Activated CD4-positive, alpha-beta T cell treated with anti-CD3 and anti-CD28 coated beads, Interleukin-2, amount 50 U/mL, for 24 hours (primary cell): ENCODE measurements at places on chromosomes 11 and 22.

- DNase-seq: no peak
These were observed 24.4 kb downstream of the ARHGAP8 start for GRCh38 chr22:44776605-44777363.

DNA sequence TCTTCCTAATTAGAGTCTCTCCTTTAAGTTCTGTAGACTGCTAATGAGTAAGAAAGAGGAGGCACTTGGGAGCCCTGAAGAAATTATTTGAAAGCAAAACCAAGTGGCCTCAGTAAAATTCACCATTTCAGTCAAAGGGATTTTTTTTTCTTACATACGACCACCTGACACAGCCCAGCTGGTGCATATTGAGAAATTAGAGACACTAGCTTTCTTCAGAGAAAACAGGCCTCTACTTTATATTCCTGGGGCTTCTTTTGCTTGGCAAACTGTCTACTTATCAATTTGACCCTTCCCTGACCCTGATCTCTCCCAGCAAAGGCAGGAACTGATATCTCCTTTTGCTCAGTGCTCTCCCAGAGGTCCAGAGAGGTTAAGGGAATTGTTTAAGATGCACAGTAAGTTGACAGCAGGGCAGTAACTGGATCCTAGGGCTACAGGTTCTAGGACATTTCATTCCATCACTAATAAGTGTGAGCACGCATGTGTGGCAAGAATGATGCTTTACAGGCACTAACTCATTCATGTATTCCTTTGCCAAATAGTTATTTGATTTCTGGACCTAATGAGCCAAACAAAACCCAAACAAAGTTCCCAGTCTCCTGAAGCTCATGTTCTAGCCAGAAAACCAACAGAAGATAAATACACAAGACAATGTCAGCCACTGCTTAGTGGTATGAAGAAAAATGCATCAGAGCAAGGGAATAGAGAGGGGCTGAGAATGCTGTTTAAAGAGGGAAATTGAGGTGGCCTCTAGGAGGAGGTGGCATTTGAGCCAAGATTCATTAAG lies 467.6 kb downstream of the SOX6 start:
- DNase-seq: no peak

DNA sequence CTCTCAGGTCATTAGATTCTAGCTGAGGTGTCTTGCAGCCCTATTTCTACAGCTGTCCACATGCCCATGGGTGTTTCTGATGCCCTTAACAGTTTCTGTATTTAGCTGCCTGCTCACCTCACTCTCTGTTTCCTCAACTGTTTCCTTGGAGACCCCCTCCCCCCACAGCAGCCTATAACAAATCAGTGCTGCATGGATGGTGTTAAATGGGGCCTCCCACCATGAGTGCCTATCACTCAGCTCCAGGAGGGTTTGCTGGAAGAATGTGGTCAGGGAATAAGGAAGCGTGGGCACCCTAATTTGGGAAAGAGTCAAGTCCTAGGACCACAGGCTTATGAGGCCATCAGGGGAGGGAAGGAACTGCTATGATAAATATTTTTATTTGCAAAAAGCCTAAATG lies 8.6 kb downstream of the KLHL35 start:
- DNase-seq: no peak

- DNase-seq: no peak
These were observed 159.7 kb downstream of the DDX10 start for GRCh38 chr11:108824545-108824944.

GRCh38 chr22:50727678-50728522 lies 10.1 kb upstream of the ACR start:
- no peak for DNase-seq

GRCh38 chr11:60370811-60371298 lies 7.5 kb upstream of the MS4A7 start:
- DNase-seq: no peak

- DNase-seq: no peak
These were observed 73.8 kb downstream of the C11orf58 start for GRCh38 chr11:16812274-16812673.

GRCh38 chr11:117978991-117979390 lies 7.2 kb upstream of the IL10RA start:
- no peak for DNase-seq

DNA sequence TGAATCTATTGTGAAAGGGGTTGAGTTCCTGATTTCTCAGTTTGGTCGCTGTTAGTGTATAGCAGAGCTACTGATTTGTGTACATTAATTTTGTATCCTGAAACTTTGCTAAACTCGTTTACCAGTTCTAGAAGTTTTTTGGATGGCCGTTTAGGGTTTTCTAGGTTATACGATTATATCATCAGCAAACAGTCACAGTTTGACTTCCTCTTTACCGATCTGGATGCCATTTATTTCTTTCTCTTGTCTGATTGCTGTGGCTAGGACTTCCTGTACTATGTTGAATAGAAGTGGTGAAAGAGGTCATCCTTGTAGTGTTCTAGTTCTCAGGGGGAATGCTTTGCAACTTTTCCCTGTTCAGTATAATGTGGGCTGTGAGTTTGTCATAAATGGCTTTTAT lies 24.6 kb upstream of the OOSP4B start:
- DNase-seq: no peak

- DNase-seq: no peak
These were observed 60.5 kb downstream of the SVIP start for GRCh38 chr11:22769081-22769480.

DNA sequence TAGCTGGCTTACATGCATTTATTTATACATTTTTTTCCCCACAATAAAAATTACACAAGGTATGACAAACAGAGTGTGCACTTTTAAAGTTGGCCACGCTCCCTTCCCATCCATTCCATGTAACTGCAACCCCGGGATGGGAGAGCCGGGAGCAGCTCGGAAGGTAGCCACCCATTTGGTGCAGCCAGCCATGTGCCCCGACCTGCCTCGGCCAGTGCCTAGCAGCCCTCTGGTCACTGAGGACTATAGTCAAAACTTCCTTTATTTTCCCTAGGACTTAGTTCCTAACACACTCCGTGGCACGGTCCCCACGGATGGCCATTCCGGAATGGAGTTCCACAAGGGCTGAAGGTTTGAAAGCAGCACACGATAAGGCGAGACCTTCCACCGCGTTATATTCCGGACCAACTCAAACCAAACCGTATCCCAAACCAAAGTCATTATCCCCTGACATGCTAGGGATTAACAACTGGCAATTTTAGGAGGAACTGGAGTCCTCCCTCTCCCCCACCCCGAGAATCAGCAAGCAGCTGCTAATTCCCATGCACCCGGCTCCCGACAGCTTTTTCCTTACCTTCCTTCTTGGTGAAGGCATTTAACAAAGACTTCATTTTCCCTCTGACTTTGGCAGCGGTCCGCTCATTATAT lies 426.4 kb downstream of the SHANK2 start:
- DNase-seq: no peak

GRCh38 chr11:13098616-13099289 lies 89.6 kb downstream of the RASSF10 start:
- no peak for DNase-seq

GRCh38 chr22:42814215-42814614 lies 42.9 kb downstream of the ARFGAP3 start:
- no peak for DNase-seq

GRCh38 chr11:114762408-114762807 lies 84.1 kb downstream of the NXPE2 start:
- no peak for DNase-seq

DNA sequence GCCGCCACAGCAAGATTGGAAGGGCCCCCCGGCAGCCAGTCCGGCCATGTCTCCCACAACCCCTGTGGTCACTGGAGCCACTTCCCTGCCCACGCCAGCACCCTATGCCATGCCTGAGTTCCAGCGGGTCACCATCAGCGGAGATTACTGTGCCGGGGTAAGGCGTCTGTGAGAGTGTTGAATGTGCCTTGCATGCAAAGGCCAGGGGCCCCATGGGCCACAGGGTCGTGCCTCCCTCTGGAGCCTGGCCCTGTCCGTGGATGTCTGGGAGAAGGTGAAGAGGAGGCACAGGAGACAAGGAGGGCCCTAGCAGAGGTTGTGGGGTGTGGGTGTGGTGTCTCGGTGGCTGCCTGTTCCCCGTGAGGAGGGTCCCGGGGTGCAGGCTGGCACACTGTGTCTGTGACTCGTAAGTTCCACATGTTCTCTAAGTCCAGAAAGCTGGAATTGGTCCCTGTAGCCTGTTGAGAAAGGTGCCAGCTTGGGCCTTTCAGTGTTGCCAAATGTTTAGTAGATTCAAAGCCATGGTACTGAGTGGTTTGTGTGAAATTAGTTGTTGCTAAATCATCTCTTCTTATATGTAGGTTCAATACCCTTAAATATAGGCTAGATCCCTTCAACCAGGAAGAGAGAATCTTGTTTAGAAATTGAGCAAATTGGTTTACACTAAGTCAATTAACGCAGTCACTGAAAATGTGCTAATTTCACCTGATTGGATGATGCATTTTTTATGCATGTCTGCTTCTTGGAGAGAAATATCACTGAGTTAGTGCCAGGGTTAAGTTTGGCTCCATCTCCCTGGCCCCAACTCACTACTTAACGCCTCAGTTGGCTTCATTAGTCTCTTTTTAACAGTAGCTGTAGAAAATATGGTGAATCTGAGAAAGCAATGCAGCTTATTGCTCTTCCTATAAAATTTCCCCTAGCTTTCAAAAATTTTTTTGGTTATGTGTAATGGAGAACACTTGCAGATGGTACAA lies 23.8 kb downstream of the AMPD3 start:
- DNase-seq: no peak

GRCh38 chr11:110728476-110728875 lies 16.2 kb upstream of the ARHGAP20 start:
- DNase-seq: no peak

- DNase-seq: peak; percentile 51
These were observed 740 bp downstream of the EML3 start for GRCh38 chr11:62611705-62612365.

GRCh38 chr11:107587306-107587979 lies 3.5 kb upstream of the ELMOD1 start:
- DNase-seq: no peak
